Prostate gland (tissue), 2 donors: ENCODE measurements at places on chromosomes 4 and X. TPM values are rescaled to one million over a fixed set of nuclear protein-coding genes. Genes with fewer than 3 reads are reported as not detected.

UGT2A3 gene
- not detected for total RNA-seq

RBM47 gene
- 241 TPM for total RNA-seq

ENOX2 gene
- total RNA-seq, result 27.5 TPM

PCDH11X gene
- total RNA-seq, result 0.14 TPM

TMEM154 gene
- 2.6 TPM for total RNA-seq

LRAT gene
- total RNA-seq, result 0.64 TPM

EXOC1L gene
- not detected for total RNA-seq

PAGE5 gene
- not detected for total RNA-seq

UGT2B10 gene
- not detected for total RNA-seq

DCX gene
- not detected for total RNA-seq

FAM236C gene
- total RNA-seq, result not detected

PCDH19 gene
- total RNA-seq, result 1.6 TPM

PSAPL1 gene
- total RNA-seq, result 0.05 TPM

SASH3 gene
- 2.2 TPM for total RNA-seq

C4orf51 gene
- not detected for total RNA-seq

SMIM9 gene
- total RNA-seq, result not detected

PLAC8 gene
- total RNA-seq, result 2.6 TPM

GPR143 gene
- total RNA-seq, result 2.4 TPM

HSFX2 gene
- not detected for total RNA-seq

S100P gene
- 21.9 TPM for total RNA-seq

SMC1A gene
- 35.4 TPM for total RNA-seq

GUCY2F gene
- not detected for total RNA-seq

TENT5D gene
- 0.23 TPM for total RNA-seq

RTL9 gene
- total RNA-seq, result not detected

RPGR gene
- 12.9 TPM for total RNA-seq

CHM gene
- 13.9 TPM for total RNA-seq

CXorf66 gene
- 0.45 TPM for total RNA-seq

VCX gene
- 10.2 TPM for total RNA-seq

SFRP2 gene
- 6.1 TPM for total RNA-seq

EDNRA gene
- total RNA-seq, result 27.3 TPM

EMCN gene
- 78.1 TPM for total RNA-seq

MSANTD1 gene
- total RNA-seq, result 4.4 TPM
